LoVo (cell line): ENCODE measurements at places on chromosomes 6 and 20.
A peak's percentile ranks its signal among the peaks of the same experiment; 100 is the strongest.

GRCh38 chr20:40457404-40457803 lies 231.6 kb downstream of the MAFB start:
- DNase-seq = no peak

- no peak for DNase-seq
These were observed 30.4 kb downstream of the PREX1 start for GRCh38 chr20:48797275-48797825.

DNA sequence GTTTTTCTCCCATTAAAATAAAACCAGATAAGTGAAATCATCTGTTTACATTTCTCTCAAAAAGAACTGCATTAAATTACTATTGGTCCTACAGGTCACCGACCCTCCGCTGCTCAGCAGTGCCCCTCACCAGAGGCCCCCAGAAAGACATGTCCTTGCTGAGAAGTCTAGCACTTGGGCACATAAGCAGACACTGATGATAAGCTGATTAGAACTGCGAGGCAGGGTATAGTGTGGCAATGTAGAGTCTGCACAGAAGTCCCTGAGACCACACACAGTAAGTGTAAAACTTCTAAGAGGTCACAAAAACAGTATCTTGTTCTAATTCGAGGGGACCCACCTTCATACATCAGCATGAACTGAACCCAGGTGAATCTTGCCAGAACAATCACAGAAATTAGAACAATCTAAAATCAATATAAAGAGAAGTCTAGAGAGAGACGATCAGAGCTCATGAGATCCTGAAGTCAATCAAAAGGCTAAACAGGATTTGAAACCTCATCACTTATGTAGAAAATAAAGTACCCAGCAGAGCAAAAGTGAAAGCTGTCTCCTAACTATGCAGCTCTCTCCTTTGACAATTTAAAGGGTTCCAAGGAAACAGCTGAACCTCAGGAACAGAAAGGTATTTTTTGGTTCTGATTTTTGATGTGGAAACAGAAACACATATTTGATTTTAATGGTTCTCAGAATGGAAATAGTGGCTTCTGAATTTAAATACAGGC lies 182.9 kb downstream of the PTPRT start:
- no peak for DNase-seq

DNA sequence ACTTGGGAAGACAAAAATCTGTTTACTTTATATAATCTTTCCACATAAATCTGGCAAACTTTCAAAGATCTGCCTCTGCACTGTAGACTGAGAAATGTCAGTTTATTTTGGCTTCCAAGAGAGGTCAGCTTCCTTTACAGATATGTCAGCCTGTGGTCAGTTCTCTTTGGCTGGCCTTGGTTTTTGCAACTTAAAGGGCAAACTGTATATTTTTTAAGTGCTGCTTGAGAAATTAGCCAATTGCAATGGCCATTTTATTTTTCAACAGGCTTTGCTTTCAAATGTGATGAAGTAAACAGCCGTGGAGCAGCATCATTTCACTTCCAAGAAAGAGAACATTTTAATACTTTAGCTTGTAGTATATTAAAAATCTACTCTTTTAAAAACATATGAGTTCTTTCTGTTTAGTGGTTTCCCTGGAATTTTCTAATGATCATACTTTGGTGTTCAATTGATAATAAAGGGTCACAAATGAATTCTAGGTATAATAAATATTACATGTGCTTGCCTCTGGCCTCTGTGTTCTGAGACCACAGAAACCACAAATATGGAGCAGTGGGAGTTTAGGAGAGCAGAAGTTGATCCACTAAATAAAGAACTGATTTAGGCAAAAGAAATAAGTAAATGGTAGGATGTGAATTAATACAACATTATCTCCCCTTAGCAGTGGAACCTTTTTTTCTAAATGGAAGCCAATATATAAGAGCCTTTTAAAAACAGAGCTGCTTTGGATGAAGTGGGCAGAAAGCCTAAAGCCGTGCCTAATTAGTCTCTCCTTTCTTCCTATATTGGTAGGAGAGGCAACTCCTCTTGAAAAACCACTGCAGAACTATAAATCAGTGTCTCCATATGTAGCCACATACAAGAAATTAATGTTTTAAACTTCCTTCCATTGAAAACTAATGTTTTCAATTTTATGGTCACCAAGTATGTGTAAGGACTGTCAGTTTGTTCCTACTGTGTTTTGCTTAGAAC lies 16.2 kb downstream of the ADGRB3 start:
- no peak for DNase-seq

DNA sequence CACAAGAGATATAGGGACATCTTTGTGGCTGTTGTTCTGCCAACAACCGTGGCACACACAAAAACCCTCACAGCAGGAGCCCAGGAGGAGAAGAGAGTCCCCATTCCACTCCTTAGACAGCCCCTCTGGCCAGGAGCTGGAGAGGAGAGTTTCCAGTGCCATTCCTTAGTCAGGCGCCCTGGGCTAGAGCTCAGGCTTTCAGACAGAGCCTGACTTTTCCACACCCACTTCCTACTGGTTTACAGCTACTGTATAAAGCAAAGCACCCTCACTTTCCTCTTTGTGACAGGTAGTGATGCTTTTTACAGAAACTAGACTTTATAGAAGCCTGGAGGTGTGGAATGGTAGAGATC lies 145.9 kb downstream of the SYCP2 start:
- no peak for DNase-seq

GRCh38 chr20:19907326-19908056 lies 109.7 kb upstream of the NAA20 start:
- no peak for DNase-seq

DNA sequence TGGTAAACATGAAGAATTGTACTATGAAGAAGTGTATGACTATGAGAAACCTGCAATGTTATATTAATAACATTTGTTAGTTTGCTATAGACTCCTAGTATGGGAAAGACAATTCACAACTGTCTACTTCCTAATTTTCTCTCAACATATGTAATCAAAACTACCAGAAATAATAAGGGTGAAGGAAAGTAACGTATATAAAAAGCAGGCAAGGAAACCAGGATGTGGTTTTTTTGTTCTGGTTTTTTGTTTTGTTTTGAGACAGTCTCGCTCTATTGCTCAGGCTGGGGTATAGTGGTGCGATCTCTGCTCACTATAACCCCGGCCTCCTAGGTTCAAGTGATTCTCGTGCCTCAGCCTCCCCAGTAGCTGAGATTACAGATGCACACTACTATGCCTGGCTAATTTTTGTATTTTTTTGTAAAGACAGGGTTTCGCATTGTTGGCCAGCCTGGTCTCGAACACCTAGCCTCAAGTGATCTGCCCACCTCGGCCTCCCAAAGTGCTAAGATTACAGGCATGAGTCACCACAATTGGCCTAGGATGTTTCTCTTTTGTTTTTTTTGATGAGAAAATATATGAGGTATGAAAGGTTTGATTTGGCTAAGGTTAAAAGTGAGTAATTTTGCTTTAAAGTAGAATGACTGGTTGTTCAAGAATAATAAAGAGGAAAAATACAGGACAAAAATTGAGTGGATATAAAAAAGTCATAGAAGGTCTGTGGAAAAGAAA lies 83.1 kb downstream of the PTCHD4 start:
- DNase-seq = no peak

- peak; percentile 19 for DNase-seq
These were observed 80.7 kb downstream of the CARMIL1 start for GRCh38 chr6:25359891-25360290.

GRCh38 chr20:32201296-32201976 lies 6.1 kb downstream of the PLAGL2 start:
- no peak for DNase-seq

DNA sequence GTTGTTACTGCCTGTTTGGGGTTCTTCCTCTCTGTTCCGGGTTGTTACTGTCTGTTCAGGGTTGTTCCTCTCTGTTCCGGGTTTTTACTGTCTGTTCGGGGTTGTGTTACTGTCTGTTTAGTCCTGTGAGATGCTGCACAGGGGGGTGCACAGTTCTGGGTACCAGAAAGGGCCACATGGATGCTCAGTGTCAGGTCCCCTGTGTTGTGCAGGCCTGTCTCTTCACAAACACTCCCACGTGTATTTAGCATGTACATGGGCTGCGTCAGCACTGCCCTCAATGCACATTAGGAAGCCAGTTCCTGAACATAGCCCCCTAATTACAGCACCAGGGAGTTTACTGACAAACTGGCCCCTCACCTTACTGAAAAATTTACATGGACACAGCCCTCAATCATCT lies 118.5 kb downstream of the DLL1 start:
- no peak for DNase-seq

DNA sequence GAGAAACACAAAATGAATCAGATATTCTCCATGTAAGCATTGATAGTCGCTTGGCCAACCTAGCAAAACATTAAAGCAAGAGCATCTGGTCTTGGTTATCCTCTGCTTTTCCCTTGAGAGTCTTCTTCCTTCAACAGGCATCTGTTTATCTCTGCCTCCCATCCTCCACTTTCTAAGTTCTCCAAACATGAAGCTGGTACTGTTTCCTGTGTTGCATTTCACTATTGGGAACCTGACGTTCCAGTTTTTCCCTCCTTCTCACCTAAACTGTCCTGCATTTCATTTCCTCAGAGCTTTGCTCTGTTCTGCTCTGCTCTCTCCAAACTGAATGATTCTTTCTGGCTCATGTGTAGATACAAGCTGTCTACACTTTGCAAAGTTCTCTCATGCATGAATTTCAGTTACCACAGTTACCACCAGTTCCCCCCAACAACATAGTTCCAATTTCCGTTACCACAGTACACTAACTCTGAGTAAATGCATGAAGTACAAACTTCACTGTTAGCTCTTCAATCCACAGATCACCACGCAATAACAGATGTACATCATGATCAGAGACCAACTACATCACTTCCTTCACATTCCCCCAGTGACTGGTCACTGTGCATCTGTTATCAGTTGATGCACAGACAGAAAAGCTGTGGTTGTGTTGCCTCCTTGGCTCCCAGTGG lies 86.7 kb upstream of the F13A1 start:
- DNase-seq = no peak
